SHP77 treated with DMSO at 0.1 percent for 48 hours (cell line): ENCODE measurements at places on chromosomes 13 and 19.

DNA sequence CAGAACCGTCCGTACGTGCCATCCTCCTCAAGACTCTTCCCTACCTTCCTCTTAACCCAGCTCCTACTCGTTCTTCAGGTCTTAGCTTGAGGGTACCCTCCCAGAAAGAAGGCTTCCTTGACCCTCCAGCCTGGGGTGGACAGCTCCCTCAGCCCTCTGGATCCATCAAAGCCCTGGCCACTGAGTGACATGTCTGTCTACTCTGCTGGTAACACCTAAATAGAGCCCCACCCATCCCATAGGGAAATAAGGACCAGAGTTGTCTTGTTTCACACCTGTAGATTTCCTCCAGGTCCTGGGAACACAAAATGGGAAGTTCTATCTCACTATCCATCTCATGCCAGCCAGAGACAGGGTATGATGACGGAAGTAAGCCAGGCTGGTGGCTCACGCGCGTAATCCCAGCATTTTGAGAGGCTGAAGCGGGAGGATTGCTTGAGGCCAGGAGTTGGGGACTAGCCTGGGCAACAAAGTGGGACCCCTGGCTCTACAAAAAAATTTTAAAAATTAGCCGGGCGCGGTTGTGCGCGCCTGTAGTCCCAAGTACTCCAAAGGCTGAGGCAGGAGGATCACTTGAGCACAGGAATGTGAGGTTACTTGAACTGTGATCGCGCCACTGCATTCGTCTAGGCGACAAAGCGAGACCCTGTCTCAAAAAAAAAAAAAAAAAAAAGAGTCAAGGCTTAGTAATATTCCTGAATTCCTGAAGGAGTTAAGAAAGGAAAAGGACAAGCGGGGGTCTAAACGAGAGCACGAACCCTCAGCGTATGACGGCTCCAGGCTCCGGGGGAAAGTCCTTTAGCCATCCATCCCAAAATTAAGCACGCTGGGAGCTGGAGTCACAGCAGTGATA, 566 bp upstream of the CCDC97 start:
- DNase-seq = no peak

DNA sequence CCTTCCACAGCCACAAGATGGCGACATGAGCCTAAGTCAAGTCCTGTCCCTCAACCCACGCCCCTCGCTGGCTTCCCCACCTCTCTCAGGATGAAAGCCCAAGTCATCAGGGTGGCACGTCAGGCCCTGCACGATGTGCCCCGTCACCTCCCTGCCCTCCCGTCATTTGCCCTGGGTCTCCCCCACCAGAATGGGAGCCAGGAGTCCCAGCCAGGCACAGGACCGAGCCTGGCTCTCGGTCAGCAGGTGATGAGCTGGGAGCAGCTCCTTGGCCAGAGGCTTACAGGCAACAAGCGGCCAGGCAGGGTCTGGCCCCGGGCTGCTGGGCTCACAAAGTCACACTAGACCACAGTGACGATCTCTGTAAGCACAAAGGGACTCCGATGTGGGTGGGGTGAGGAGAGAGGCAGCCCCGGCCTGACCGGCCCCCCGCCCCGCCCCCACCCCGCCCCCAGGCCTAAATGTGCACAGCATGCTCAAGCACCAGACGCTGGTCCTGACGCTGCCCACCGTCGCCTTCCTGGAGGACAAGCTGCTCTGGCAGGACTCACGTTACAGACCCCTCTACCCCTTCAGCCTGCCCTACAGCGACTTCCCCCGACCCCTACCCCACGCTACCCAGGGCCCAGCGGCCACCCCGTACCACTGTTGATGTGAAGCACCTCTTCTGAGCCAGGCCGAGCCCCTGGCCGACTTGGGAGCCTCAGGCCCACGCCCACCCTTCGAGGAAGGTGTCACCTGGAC, 7.3 kb downstream of the MRPL4 start:
- DNase-seq = peak; percentile 16

DNA sequence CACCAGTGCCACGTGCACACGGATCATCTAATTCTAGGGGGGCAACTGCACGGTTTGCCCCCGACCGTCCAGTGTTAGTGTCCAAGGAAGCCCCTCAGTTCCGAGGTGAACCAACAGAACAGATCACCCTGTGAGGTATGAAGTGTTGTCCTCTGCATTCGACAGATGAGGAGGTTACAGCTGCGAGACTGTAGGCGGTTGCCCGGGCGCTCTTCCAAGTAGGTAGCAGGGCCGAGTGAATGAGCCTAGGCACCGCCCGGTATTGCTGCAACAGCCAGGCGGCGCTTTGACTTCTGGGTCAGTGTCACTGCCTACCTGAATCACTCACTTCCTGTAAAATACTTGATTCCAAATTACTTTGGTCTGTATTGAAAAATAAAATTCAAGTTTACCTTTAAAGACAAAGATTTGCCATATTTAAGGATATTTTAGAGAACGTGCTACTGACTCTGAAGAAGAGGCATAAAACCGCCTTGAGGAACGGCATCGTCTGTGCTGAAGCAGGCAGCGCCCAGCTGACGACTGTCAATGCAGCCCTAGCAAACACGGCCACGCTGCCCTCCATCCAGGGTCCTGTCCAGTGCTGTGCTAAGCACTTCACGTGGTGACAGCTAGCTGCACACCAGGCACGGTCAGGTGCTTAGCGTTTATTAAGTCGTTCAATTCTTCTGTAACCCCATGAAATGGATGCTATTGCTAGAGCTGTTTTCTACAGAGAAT, 19.3 kb upstream of the RASA3 start:
- peak; percentile 90 for DNase-seq

DNA sequence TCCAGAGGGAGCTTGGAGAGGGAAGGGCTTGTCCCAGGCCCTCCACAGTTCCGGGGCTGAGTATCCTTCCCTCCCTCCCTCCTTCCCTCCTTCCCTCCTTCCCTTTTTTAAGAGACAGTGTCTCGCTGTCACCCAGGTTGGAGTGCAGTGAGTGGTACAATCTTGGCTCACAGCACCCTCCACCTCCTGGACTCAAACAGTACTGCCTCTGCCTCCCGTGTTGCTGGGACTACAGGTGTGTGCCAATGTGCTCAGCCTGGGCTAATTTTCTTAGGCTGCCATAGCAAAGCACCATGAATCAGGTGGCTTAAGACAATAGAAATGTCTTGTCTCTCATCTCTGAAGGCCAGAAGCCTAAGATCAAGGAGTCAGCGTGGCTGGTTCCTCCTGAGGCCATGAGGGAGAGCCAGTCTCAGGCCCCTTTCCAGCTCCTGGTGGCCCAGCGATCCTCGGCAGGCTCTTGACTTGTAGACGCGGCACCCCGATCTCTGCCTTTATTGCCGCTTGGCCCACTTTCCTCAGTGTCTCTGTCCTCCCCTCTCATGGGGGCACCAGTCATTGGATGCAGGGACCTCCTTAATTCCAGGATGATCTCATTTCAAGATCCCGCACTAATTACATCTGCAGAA, 47.5 kb downstream of the CRTC1 start:
- no peak for DNase-seq

DNA sequence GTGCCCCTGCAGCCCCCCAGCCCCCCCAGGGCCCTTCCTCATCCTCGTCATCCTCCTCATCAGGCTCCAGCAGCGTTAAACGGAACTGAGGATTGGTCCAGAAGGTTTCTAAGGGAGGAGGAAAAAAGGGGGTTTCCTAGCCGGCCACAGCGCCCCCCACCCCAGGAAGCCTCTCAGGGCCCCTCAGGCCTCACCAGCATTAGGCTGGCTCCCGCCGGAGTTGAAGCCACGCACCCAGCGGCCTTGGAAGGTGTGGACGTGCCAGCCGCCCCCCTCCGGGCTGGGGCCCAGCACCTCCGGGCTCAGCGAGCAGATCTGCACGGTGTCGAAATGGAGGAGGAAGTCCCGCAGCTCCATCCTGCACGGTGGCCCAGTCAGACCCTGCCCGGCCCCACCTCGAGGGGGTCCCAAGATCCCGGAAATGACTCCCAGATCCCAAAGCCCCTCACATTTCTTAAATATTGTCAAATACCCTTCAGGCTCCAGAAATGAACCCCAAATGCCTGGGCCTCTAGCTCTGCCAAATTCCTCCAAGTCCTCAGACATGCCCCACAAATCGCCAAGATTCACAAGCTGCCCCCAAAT, 6.9 kb downstream of the CAPN12 start:
- DNase-seq = no peak

DNA sequence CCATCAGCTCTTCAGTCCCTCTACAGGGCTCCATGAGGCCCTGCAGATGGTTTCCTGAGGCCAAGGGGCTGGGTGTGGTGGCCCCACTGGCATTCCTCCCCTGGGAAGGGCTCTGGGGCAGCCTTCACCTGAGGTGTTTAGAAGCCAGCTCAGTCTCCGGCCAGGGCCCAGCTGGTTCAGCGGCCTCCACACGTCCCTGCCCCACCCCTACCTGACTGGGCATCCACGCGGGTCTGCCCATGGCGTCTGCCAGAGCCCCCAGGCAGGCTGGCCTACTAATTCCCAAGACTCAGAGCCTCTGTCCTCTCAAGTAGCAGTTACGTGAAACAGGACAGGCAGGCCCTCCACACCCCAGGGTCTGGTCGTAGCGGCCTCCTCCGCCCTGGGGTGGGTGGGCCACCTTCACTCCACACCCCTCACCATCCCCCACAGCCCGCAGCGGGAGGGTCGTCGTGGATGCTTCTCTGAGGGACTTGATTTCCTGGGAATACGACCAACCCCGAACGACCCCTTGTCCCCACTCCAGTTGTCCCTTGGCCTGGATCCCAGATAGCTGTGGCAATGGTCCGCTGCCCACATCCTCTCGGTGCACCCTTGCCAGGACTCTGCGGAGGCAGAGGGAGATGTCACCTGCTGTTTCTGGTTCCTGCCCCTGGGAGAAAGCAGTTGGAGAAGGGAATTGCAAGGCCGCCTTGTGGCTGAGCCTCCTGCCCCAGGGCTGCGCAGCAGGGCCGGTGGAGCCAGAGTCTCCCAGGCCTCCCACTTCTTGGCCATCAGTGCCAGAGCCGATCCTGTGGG, 24.3 kb downstream of the CAPN12 start:
- no peak for DNase-seq

DNA sequence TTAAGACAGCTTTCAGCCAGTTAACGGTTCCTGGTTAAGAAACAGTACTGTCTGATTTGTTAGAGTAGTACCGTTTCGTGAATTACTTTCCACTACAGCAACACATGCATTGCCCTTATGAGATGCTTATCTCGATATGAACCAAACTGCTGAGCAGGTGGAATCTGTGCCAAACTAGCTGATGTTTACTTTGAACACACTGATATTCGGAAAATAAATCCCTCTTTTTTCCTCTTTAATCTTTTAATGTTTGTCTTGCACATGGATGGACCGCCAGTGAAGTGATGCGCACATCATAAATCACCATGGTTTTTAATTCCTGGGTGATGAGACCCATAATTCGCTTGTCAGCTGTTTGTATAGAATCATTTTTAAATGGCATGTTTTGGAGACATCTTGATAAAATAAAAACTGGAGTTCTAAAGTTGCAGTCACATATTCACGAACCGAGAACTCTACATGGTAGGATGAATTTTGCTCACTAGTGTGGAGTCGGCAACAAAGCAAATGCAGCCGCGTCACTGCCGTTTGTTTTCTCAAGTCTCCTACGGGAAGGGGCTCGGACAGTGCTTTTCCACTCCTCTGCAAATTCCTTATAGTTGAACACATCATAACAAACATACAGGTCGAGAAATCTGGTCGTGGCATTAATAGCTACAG, 1.1 kb downstream of the GJA3 start:
- peak; percentile 14 for DNase-seq

- DNase-seq = no peak
These were observed 28.8 kb upstream of the LRCH1 start for GRCh38 chr13:46523972-46524752.

GRCh38 chr19:51327066-51328001, 14.6 kb downstream of the VSIG10L start:
- DNase-seq = no peak

GRCh38 chr13:79451500-79451962, 29.4 kb upstream of the NDFIP2 start:
- no peak for DNase-seq

- no peak for DNase-seq
These were observed 33.5 kb upstream of the PABPC3 start for GRCh38 chr13:25062479-25062878.
